ENCODE measurements at places on chromosomes 3 and 15.
A peak's percentile ranks its signal among the peaks of the same experiment; 100 is the strongest.

DNA sequence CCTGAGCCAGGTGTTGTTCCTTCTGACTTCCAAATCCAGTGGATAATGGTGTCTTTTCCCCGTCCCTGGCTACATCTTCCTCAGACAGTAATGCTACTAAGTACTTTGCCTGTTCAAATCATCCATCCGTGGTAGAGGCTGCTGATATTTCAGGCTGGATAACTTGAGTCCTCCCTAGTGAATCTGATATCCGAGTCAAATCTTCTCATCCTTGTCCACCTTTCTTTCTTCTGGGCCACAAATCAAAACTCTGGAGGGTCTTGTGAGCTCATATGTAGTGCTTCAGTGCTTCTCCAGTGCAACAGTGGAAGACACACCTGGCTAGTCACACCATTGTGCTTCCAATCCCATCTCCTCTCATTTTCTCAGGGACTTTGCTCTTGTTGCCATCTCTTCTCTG, 11.2 kb downstream of the SH3GL3 start:
- no peak for DNase-seq

DNA sequence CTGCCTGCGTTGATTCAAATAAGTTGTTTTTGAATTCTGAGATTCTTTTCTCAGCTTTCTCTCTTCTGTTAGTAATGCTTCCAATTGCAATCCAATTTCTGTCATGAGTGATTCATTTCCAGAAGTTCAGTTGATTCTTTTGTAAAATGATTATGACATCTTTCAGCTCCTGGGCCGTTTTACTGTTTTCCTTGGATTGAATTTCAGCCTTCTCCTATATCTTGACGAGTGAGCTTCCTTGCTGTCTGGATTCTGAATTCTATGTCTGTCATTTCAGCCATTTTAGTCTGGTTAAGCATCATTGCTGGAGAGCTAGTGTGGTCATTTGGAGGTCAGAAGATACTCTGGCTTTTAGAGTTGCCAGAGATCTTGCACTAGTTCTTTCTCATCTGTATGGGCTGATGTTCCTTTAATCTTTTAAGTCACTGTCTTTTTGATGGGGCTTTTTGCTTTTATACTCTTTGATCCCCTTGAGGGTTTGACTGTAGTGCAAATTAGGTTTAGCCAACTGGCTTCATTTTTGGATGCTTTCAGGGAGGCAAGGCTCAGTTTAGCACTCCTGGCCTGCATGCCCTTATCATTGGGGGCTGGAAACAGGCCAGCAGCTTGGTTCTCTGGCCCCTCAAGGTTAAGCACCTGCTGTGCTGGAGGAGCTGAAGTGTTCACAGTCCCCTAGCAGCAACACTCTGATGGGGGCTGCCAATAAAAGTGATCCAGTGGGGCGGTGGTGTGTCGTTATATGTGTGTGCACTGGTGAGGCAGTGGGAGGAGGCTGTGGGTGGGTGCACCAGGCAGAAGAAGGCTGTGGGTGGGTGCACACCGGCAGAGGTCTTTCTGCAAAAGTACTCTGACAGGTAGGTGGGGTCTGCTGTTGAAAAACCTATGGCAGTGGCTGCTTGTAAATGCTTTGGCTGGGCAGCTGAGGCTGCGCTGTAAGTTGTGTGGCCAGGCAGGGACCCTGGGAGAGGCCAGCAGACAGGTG, 51.2 kb downstream of the MCTP2 start:
- DNase-seq = no peak

DNA sequence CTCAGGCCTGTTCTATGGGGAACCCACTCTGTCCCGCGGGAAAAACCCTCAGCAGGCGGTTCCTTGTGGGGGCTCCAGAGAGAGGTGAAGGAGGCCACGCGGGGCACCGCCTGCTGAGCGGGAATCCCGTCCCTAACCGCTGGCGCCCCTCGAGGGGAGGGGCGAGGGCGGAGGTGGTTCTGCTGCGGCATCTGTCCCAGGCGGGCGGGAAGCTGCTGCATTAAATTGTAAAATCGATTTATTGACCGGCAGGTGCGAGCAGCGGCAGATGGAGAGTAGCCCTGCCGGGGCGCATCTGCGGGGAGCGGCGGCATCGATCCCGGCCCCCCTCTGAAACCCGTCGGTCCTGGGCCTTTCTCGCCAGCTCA, 3.7 kb upstream of the DLL4 start:
- DNase-seq = no peak

- DNase-seq = no peak
Observed at GRCh38 chr3:31613177-31613576, 80.5 kb downstream of the STT3B start.

- peak; percentile 46 for DNase-seq
Observed at GRCh38 chr3:165464736-165465135, 268.6 kb upstream of the SLITRK3 start.

GRCh38 chr15:74383286-74383685, 15.8 kb upstream of the CYP11A1 start:
- DNase-seq = no peak

GRCh38 chr3:77158730-77159581, 119.1 kb downstream of the ROBO2 start:
- no peak for DNase-seq

GRCh38 chr3:52798376-52798977, 3.9 kb downstream of the ITIH3 start:
- no peak for DNase-seq

- no peak for DNase-seq
Observed at GRCh38 chr3:77549034-77549433, 509.1 kb downstream of the ROBO2 start.

GRCh38 chr3:129528589-129529100, at the start of gene RHO:
Gene RHO (plus strand): TSS chr3:129528639. CDS start chr3:129528734, 95 bp downstream.
- no peak for DNase-seq

DNA sequence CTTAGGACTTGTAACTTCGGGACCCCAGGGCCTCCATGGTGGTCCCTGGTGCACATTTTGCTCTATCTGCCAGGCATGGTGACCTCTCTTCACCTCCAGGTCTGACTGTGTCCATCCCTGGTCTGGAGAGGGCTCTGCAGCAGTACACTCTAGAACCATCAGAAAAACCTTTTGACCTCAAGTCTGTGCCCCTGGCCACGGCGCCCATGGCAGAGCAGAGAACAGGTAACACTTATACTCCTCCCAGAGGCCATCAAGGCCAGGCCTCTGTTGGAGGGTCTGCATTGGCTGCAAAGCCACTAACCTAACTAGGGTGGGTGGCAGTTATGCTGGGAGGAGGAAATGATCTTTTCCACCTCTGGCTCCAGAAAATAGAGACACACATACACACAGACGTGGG, 10.3 kb upstream of the HMCES start:
- no peak for DNase-seq

GRCh38 chr3:189967254-189967865, 153.3 kb downstream of the P3H2 start:
- DNase-seq = peak; percentile 68

DNA sequence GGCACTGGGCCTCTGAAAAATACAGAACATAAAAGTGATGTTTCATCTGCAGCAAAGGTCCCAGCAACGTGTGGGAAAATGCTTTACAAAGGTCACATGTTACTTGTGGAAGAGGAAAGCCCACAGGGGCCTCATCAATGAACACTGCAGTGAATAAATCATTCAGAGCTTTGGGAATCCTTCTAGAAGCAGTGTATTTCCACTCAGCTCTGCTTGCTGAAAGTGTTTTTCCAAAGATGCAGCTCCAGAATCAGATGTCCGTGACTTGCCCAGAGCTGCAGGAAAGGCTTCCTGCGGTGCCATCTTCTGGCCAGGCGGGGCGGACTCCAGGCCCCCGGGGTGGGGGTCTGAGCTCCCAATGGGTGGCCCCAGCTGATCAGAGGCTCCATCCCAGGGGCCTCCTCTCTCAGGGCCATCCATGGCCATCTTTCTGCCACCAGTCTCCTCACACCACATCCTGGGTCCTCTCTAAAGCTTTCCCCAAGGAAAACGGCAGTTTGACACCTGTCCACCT, 81.5 kb downstream of the C3orf70 start:
- DNase-seq = no peak

DNA sequence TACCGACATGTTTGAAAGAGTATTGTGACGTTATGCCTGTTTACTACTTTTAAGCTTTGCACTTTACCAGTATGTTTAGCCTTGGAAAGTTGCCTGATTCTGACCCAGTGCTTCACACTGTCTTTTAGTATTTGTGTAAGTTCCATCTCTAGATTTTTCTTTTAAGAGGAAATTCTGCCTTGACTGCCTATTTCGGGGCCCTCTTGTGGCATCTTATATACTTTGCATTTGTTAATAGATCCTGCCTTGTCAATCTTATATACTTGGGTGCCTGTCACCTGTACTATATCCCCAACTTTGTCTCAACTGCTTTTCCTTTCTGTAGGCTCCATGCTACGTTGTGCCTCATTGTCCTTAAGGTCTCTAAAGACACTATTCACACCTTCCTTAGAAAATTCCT, 244.6 kb downstream of the STXBP5L start:
- DNase-seq = peak; percentile 41

DNA sequence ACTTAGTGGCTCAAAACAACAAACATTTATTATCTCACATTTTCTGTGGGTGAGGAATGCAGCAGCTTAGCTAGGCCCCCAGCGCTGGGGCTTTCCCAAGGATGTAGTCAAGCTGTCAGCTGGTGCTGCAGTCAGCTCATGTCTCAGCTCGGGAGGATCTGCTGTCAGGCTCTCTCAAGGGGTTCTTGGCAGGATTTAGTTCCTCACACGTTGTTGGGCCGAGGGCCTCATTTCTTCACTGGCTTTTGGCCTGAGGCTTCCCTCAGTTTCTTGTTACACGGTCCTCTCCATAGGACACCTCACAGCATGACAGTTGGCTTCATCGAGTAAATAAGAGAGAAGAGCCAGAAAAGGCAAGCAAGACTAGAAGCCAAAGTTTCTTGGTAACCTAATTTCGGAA, 13.7 kb upstream of the U2SURP start:
- DNase-seq = peak; percentile 42

GRCh38 chr15:82551646-82552247, 11.5 kb upstream of the RPS17 start:
- DNase-seq = peak; percentile 13

GRCh38 chr15:75456710-75457109, 5.2 kb upstream of the SIN3A start:
- no peak for DNase-seq

- DNase-seq = peak; percentile 51
Observed at GRCh38 chr3:190321789-190322603, at the start of gene CLDN1. Gene CLDN1 (minus strand): TSS chr3:190322446. CDS start chr3:190322206, 240 bp downstream.

DNA sequence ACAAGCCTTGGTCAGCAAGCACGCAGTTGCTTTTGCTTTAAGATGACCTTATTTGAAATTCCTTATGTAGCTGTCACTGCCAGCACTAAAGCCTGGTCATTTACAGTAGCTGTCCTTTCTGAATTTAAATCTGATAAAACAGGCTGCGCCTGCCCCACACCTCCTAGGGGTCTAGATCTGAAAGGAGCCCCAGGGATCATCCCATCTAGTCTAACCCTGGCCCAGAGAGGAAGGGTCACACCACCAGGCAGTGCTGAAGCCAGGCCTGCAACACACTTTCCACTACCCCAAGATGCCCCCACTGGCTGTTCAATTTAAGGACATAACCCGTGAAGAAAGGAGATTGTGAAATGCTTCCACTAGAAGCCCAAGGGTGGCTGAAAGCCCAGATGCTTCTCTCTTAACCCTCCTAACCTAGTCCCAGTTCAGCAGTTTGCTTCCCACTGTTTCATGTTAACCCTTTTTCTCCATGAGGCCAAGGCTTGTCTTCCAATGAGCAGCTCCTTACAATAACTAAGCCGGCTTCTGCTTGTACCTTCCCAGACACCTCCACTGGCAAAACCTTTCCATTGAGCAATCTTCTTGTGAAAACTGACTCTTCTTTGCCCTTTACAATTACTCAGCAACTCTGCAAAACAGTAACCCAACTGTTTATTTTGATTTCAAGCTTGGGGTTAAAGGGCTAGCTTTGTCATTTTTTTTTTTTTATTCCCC, 198.9 kb upstream of the LPP start:
- no peak for DNase-seq

DNA sequence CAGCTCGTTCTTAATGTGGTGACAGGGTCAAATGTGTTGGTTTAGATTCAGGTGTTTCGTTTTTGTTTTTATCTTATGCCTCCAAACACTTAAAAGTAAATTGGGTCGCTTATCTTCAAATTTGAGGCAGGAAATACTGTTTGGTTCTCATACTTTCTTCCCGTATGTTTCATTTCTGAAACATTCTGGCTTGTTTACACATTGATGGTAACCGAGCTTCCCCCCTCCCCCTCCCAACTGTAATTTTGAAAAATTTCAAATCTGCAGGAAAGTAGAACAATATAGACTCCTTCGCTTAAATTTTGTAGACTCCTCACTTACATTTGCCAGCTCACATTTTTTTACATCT, 64.9 kb downstream of the CMTM8 start:
- DNase-seq = no peak

GRCh38 chr3:178270838-178271237, 265.4 kb upstream of the KCNMB2 start:
- no peak for DNase-seq

GRCh38 chr3:28576614-28577200, 228.1 kb upstream of the AZI2 start:
- DNase-seq = no peak

DNA sequence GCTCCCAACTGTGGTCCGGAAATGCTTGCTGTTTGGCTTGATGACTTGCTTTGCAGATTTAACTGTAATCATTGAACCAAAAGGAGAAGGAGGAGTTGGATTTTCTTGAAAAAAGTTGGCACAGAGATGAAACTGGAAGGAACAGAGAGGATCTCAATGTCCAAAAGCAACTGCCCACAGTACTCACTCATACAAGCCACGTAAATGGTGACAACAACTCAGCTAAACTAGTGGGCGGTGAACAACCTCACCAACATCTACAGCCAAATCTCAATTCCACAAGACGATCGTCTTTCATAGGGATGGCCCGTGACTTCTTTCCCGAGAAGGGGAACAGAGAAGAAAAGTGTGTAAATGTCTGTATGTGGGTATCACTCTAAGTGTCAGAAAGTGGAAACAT, 48.1 kb downstream of the MYO5C start:
- DNase-seq = no peak

DNA sequence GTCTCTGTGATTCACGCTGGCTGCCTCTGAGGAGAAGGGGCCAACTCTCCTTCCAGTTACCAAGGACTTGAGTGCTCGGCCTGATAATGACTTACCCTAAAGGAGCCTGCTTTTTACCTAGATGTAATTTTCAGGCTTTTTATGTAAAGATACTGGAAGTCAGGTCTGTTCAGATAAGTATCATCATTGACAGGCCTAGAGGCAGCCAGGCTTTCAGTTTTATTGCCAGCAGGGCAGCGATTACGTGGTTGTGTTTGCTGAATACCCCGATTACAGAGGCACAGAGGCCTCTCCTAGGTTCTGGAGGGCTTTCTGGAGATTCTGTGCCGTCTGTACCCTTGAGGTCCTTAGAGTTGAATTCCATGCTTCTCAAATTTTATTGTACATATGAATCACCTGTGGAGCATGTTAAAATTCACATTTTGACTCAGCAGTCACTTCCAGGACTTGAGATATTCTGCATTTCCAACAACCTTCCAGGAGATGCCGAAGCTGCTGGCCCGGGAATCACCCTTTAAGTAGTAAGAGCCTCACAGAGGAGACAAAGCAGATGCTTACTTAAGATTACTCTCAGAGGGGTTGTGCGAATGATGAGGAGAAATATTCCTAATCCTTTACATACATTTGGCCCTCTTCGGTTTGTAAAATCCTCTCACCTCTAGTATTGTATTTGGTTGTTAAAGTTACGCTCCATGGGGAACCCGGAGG, 160.1 kb upstream of the BHLHE40 start:
- DNase-seq = no peak

- no peak for DNase-seq
Observed at GRCh38 chr15:70214276-70214675, 116.6 kb upstream of the TLE3 start.
